ENCODE measurements at places on chromosomes 4 and X.
A peak's percentile ranks its signal among the peaks of the same experiment; 100 is the strongest.

DNA sequence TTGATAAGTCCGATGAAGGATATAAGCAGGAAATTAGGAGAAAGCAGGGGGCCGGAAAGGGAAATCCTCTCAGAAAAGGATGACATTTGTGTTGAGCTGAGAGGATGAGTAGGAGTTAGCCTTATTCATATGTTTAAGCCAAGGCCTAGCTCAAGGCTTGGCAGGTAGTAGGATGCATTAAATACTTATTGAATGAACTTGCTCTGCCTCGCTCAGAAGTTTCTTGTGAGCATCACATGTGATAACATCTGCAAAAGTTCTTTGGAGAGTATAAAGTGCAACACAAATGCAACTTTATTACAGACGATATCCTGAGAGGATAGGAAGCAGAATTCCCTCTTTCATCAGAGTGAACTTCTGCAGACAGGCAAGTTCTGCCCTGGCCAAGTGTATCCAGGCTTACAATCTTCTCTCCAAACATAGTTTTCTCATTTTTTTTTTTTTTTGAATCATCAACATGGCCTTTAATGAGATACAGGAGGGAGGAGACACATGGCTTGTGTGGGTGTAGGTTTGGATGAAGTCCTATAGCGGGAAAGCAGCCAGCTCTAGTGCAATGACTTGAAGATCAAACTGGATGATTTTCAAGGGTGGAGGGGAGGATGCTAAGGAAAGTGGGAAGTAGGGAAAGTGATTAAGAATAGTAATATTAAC, 48.1 kb downstream of the LUZP4 start:
- DNase-seq: no peak

DNA sequence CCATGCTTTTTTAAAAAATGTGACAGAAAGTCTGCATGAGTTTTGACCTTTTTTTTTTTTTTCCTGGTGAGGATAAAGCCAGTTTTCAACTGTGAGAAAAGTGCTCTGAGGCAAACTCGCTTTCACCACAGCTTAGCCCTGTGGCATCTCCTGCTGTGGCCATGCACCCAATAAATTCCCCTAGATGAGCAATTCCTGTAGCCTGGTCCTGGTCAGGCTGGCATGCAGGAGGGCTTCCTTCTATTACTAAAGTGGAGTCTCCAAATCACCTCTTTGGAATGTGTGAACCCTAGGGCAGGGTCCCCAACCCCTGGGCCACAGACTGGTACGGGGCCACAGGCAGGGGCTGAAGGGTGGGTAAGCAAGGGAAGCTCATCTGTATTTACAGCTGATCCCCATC, 265.4 kb downstream of the RAPGEF2 start:
- no peak for DNase-seq

GRCh38 chr4:103008875-103009729, 10.4 kb downstream of the SLC9B1 start:
- peak; percentile 66 for DNase-seq

GRCh38 chr4:88268913-88269312, 15.4 kb downstream of the PPM1K start:
- DNase-seq: no peak

DNA sequence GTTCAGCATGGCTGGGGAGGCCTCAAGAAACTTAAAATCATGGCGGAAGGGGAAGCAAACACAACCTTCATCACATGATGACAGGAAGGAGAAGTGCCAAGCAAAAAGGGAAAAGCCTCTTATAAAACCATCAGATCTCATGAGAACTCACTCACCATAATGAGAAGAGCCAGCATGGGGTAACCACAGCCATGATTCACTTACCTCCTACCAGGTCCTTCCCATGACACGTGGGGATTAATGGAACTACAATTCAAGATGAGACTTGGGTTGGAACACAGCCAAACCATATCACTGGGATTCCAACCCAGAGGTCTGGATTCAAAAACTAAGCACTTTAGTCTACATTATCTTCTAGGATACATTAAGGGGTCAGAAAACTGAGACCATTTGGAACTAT, 609.6 kb upstream of the SPANXN1 start:
- no peak for DNase-seq

All from inflammatory macrophage (primary cell).